Mucosa of gallbladder (tissue), 1 donor: ENCODE measurements at places on chromosomes 13 and 19. TPM values are rescaled to one million over a fixed set of nuclear protein-coding genes. Genes with fewer than 3 reads are reported as not detected.

DNA sequence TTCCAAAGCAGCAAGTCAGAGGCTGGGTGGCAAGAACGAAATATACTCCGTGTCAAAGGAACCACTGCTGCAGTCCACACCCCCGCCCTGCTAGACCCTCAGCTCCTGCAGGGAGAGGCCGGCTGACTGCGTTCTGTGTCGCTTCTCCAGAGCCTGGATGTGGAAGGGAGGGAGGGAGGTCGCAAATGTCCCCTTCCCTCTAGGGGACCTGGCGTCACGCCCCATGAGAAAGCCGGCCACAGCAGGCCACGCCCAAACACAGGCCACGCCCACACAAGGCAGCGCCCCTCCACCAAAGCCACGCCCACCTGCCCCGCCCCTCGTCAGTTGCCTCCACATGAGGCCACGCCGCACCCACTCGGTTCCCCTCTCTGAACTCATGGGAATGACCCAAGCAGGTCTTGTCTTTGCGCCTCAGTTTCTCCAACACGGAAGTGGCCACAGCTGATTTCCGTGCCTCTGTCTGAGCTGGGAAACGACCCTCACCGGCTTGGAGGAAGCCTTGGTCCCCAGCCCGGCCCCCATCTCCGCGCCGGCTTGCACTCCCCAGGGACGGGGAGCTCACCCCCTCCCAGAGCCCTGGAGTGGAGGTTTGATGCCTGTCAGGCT is 38.4 kb upstream of the TCF3 start:
- DNase-seq = no peak

DNA sequence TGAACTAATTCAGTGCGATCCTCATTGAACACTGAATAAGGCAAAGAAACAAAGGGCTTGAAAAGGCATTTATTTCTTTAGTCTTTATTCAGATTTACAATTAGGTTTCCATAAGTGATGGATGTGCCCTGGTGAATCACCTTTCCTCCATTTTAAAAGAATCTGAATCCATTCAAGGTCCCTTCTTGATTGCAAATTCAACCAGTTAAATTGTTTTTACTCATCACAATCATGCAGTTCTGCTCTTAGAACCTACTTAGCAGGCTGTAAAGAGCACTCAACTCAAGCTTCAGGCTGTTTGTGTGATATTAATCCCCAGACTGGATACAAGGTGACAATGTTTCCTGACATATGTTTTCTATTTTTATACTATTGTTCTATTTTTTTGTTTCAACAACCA is 321.0 kb downstream of the TBC1D4 start:
- DNase-seq = no peak

GRCh38 chr13:89221557-89222158 is 1550.5 kb downstream of the SLITRK5 start:
- no peak for DNase-seq

- DNase-seq = no peak
Observed at GRCh38 chr13:45073809-45074208, 46.5 kb upstream of the GTF2F2 start.

Gene FSD1
- total RNA-seq = 1.3 TPM

Gene CEACAM3
- total RNA-seq = 0.78 TPM
